ENCODE measurements at places on chromosomes 11 and 22.

GRCh38 chr11:130278151-130278550, 36.6 kb downstream of the ZBTB44 start:
- no peak overlapping the region for H3K27ac ChIP-seq
- H3K4me3 ChIP-seq: no peak overlapping the region
- no peak for DNase-seq
- no peaks in the 10 kb centered on the region for H3K36me3 ChIP-seq

DNA sequence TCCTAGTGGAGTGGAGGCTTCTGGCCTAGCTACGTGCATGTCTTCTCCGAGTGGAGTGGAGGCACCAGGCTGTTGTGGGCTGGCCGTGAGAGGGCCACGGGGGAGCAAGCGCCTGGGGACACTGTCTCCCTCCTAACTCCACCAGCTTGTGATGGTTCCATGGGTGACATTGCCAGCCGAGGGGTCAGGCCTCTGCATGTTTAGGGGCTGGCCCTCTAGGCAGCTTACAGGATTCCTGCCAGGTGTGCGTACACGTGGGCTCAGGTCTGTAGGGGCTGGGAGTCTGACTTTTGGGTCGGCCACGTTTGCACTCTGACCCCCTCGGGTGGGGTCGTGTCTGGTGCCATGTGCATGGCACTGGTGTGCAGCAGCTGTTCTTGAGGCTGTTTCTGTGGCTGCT, 31.6 kb downstream of the TBC1D22A start:
- no peak overlapping the region for H3K27ac ChIP-seq
- H3K4me3 ChIP-seq: no peak overlapping the region
- H3K36me3 ChIP-seq: peaks cover 50% of the 10 kb centered on the region
- DNase-seq: no peak
- no peaks in the 10 kb centered on the region for H3K27me3 ChIP-seq
- H3K4me1 ChIP-seq: peaks cover 31% of the 10 kb centered on the region

DNA sequence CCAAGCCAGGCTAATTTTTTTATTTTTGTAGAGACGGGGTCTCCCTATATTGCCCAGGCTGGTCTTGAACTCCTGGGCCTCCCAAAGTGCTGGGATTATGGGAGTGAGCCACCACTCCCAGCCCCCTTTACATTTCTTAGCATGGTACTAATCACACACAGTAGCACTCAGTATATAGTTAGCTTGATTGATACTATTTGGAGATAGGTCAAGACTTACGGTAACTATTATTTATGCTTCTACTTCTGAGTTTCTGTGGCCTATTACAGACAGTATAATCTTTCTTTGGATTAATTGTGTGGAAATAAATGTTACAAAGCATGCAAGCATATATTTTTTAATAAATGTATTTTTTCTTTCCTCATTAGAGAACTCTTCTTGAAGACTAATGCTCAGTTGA, 192.2 kb downstream of the UVRAG start:
- peaks cover 39% of the 10 kb centered on the region for H3K36me3 ChIP-seq
- no peaks in the 10 kb centered on the region for H3K4me1 ChIP-seq
- no peaks in the 10 kb centered on the region for H3K27me3 ChIP-seq
- no peak overlapping the region for H3K4me3 ChIP-seq

- H3K27me3 ChIP-seq: no peaks in the 10 kb centered on the region
- DNase-seq: peak; percentile 46
- peaks cover 10% of the 10 kb centered on the region for H3K36me3 ChIP-seq
- H3K27ac ChIP-seq: no peak overlapping the region
Observed at GRCh38 chr22:46681010-46681409, 57.0 kb downstream of the CERK start.

- no peaks in the 10 kb centered on the region for H3K27me3 ChIP-seq
- H3K4me1 ChIP-seq: peaks cover 27% of the 10 kb centered on the region
- no peak overlapping the region for H3K4me3 ChIP-seq
- H3K36me3 ChIP-seq: no peaks in the 10 kb centered on the region
Observed at GRCh38 chr11:14908214-14908880, 16.3 kb upstream of the CYP2R1 start.

DNA sequence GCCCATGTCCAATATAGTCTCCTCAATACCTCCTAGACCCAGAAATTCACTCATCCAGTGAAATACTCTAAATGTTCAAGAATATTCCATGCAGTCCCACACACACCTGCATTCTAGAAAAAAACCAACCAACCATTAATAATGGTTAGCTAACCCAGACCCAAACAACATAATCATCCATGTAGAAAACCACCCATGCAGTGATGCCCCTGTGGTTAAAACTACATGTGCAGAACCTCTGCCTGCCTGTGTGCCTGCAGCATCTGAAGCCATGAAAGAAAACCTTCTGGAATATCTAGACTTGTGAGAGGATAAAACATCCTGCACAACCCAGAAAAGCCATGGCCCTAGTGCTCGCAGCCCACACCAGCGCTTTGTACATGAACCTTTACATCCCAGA, 47.8 kb downstream of the SLC22A12 start:
- H3K27ac ChIP-seq: no peak overlapping the region
- H3K36me3 ChIP-seq: no peaks in the 10 kb centered on the region
- H3K4me3 ChIP-seq: no peak overlapping the region
- no peak for DNase-seq
- no peaks in the 10 kb centered on the region for H3K4me1 ChIP-seq

DNA sequence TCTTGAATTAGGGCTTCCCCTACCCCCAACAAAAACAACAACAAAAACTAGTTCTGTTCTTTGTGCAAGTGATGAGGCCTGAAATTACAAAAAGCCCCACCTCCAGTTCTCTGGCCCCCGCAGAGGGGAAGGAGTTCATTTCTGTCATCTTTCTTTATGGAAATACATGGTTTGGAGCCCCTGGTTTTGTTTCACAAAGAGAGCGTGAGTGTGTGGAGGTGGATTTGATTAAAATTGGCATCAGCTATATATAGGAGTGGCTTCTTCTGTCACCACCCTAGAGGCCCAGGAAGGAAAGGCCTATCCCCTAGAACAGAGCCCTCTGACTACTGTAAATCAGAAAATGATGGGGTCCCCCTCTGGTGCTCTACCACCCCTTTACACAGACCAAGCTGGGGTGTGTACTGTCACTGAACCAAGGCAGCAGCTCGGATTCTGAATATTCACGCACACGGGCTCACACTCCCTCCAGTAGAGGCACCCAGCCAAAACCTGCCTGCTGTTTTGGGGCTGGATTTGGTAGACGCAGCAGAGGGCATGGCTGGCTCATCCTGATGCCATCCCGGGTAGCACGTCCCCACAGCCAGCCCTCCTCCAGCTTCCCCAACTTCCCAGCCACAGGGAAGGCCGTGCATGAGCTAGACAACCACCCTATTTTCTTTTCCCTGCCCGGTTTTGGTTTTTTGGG, 19.4 kb downstream of the RCOR2 start:
- no peak overlapping the region for H3K27ac ChIP-seq
- no peaks in the 10 kb centered on the region for H3K27me3 ChIP-seq
- H3K4me3 ChIP-seq: no peak overlapping the region
- H3K36me3 ChIP-seq: peaks cover 90% of the 10 kb centered on the region
- no peak for DNase-seq

- no peak for DNase-seq
- H3K4me3 ChIP-seq: no peak overlapping the region
- no peak overlapping the region for H3K27ac ChIP-seq
- H3K27me3 ChIP-seq: no peaks in the 10 kb centered on the region
- no peaks in the 10 kb centered on the region for H3K4me1 ChIP-seq
Observed at GRCh38 chr22:43446037-43446803, 34.4 kb downstream of the MPPED1 start.

GRCh38 chr11:70462818-70463477, 64.6 kb downstream of the CTTN start:
- no peak for DNase-seq
- H3K27ac ChIP-seq: no peak overlapping the region
- H3K4me1 ChIP-seq: no peaks in the 10 kb centered on the region

DNA sequence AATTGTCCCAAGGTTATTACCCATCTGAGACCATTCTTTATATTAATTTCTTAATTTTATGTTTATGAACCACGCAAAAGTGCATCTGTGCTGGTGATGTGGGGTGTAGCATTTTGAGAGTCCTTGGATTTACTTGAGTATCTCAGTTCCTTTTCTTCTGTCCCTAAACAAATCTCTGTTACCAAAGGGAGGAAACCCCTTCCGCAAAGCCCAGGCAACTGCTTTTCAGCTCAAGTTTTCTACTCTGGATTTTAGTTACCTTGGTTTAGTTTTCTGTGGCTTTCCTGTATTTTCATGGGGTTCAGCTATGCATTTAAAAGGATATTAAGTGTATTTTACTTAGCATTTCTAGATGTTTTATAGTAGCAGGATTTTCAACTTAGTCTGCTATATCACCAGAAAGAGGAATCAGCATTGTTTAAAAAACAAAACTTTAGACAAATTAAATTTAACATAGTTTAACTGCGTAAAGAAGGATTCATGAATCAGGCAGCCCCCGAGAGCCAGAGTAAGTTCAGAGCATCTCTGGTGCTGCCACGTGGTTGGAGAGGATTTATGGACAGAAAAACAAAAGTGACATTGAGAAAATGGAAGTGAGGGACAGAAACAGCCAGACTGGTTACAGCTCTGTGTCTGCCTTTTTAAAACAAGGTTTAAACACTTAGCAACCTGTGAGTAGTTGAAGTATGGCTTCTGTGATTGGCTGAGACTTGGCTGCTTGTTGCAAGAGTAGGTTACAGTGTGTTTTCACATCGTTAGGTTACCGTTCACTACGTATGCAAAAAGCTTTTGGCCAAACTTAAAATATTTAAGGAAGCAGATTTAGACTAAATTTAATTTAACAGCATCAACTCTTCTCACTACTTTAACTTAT, 9.6 kb downstream of the ADM start:
- no peaks in the 10 kb centered on the region for H3K36me3 ChIP-seq
- no peak for DNase-seq
- H3K4me3 ChIP-seq: no peak overlapping the region
- no peak overlapping the region for H3K27ac ChIP-seq
- no peaks in the 10 kb centered on the region for H3K4me1 ChIP-seq

- H3K27ac ChIP-seq: no peak overlapping the region
- no peaks in the 10 kb centered on the region for H3K27me3 ChIP-seq
- H3K36me3 ChIP-seq: peaks cover 12% of the 10 kb centered on the region
Observed at GRCh38 chr22:17836992-17837742, 62.9 kb upstream of the BID start.

GRCh38 chr22:41910050-41911000, 4.5 kb downstream of the SHISA8 start:
- no peak overlapping the region for H3K4me3 ChIP-seq
- peak; percentile 33 for DNase-seq
- H3K27me3 ChIP-seq: peaks cover 14% of the 10 kb centered on the region
- H3K27ac ChIP-seq: no peak overlapping the region

DNA sequence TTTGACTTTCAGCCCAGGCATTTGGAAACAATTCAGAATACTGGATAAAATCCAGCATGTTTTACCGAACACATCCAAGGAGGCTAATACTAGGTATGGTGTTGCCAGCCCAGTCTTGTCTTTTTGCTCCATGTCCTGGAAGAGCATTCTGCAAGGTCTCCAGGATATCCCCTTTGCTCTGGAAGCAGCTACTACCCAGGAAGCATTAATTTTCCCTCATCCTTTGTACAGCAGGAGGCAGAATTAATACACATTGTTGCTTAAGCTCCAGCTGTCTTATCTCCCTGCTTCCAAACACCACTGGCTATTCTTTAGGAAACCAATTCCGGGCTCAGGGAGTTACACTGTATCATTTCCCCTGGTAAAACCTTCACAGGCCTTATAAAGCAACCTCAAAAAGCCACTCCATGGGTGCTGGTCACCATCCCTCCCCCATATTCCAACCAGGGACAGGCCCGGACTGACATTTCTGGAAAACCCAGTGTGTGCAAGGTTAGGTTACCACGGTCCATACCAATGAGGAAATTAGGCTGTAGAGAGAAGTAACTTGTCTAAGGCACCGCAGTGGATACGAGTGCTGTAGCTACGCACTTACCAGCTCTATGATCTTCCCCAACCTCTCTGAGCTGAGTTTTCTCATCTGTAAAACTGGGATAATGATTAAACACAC, 1.5 kb upstream of the UBASH3B start:
- H3K4me1 ChIP-seq: peaks cover 35% of the 10 kb centered on the region
- no peaks in the 10 kb centered on the region for H3K27me3 ChIP-seq
- no peak overlapping the region for H3K4me3 ChIP-seq

GRCh38 chr11:66919923-66920322, 38.3 kb downstream of the PC start:
- H3K4me3 ChIP-seq: no peak overlapping the region
- H3K4me1 ChIP-seq: no peaks in the 10 kb centered on the region
- no peaks in the 10 kb centered on the region for H3K27me3 ChIP-seq
- H3K36me3 ChIP-seq: no peaks in the 10 kb centered on the region
- no peak for DNase-seq

DNA sequence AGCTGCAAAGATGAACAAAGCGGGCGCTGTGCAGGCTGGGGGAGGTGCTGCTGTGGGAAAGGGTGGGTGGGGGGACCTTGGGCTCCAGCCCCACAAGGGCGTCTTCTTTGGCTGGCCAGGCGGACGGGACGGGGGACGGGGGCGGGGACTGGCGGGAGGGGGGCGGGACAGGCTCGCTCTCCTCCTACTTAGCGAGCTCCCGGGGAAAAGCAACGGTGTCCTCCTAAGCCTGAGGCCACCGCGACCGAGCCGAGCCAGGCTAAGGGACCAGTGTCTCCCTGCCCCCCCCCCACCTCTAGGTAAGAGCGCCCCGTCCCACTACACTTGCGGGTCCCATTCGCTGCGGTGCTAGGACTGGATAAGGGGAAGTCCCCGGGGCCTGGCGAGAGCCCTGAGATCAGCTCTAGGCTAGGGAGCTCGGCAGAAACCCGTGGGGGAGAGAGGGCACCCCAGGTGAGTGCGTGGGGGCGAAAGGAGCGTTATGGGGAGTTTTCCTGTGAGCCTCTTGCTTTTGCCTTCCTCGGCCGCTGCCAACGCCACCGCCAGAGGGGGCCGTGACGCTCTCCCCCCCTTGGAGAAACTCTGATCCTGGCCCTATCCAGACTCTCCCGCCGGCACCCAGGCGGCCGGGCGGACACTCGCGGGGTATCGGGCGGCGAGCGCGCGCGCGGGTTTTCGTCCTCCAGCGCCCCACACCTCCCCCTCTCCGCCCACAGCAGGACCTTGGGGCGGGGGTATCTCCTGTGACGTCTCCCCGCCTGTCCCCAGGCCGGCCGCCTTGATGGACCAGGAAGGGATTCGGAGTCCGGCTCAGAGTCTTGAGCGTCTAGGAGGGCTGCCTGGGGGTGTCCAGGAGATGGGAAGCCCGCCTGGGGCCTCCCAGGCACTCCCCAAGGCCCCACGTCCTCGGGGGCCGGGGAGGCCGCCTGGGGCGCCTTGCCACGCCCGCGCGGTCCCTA, at the start of gene PHLDB1:
PHLDB1 (plus strand) TSS at position 215 of the 959 bp plus-strand sequence. CDS start 6,222 bp downstream, outside the sequence.
- DNase-seq: peak; percentile 58
- no peaks in the 10 kb centered on the region for H3K27me3 ChIP-seq
- H3K4me3 ChIP-seq: no peak within 1 kb of the TSS
- H3K4me1 ChIP-seq: peaks cover 40% of the 10 kb centered on the region
